ENCODE measurements at places on chromosomes 6 and 20. TPM values are rescaled to one million over a fixed set of nuclear protein-coding genes. Genes with fewer than 3 reads are reported as not detected.
A peak's percentile ranks its signal among the peaks of the same experiment; 100 is the strongest.

DNA sequence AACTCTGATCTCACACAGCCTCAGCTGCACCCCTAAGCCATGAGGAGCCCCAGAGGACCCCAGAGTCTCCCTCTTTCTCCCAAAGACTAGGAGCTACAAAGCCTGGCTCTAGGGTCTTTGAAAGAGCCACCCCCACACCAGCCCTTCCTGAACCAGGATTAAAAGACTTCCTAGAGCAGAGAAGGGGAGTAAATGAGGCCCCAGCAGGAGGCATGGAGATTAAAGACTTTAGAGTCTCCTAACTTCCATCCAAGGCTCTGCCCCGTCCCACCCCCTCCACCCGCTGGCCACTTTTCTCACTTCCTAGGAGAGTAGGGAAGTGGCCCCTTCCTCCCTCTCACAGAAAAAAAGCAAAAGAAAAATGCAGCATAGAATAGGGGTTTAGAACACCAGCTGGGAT, 1.7 kb downstream of the PREX1 start:
- no peaks in the 10 kb centered on the region for H3K27me3 ChIP-seq
- no peak overlapping the region for H3K27ac ChIP-seq
- H3K4me3 ChIP-seq, result peak overlapping the region; percentile 91
- peaks cover 39% of the 10 kb centered on the region for H3K4me1 ChIP-seq

- no peaks in the 10 kb centered on the region for H3K36me3 ChIP-seq
- no peak overlapping the region for H3K27ac ChIP-seq
- no peak for DNase-seq
- H3K4me3 ChIP-seq, result no peak overlapping the region
- H3K27me3 ChIP-seq, result peaks cover 72% of the 10 kb centered on the region
- peaks cover 19% of the 10 kb centered on the region for H3K4me1 ChIP-seq
Measured at GRCh38 chr6:28215425-28215824, 9.7 kb upstream of the ZSCAN9 start.

GRCh38 chr6:39901116-39901655, 33.1 kb downstream of the MOCS1 start:
- DNase-seq, result no peak
- peak overlapping the region; percentile 15 for H3K27ac ChIP-seq
- H3K27me3 ChIP-seq, result no peaks in the 10 kb centered on the region
- H3K4me1 ChIP-seq, result no peaks in the 10 kb centered on the region
- no peak overlapping the region for H3K4me3 ChIP-seq

DNA sequence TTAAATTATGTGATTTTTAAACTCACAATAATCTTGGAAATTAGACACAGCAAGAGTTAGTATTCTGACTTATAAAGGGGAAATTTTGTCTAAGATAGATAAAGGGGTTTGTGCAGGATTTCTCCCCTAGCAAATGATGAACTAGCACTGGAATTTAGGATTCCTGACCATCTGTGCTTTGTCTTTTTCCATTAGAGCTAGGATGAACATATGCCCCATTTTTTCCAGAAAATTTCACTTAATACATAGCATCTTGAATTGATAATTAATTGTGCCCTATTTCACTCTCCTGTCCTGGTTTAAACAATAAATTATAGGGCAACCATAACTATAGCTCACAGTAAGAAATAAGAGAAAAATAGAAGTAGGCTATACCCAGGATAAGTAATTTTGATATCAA, 601.0 kb downstream of the GRIK2 start:
- H3K4me1 ChIP-seq, result no peaks in the 10 kb centered on the region
- no peaks in the 10 kb centered on the region for H3K36me3 ChIP-seq
- no peaks in the 10 kb centered on the region for H3K27me3 ChIP-seq
- H3K4me3 ChIP-seq, result no peak overlapping the region
- no peak for DNase-seq

DNA sequence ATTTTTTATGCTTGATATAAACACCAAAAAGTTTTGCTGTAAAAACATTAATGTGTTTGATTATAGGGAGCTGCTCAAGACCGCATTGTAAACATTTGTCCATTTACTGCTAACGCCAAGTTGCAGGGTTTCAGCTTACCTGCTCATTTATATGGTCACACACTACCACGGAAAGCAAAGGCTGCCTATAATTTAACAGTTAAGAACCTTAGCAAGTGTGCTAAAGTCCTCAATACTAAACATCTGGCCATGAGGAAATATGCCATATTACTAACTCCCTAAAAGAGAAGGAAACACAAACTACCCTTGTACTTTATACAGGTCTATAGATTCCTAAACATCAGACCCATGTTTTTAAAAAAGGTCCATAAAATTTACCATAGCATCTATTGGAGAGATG, 129.5 kb downstream of the ASCC3 start:
- no peak overlapping the region for H3K27ac ChIP-seq
- no peaks in the 10 kb centered on the region for H3K27me3 ChIP-seq
- no peak overlapping the region for H3K4me3 ChIP-seq

DNA sequence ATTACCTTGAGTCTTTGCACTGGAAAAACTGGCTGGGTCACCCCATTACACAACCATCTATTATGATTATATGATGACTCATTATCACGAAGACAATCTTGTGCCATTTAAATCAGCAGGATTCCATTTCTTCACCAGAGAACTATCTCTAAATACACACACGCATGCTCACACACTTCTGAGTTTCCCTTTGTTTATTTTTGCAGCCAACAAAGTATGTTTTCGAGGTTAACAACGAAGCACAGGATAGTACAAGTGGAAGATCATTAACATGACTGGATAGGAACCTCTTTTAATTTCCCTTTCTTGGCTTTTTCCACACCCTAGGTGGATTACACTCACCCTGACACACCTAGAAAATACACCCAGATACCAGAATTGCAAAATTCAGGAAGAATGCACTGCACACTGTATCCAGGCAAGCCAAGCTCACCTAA, 18.9 kb downstream of the PERP start:
- peak overlapping the region; percentile 46 for H3K4me3 ChIP-seq
- peaks cover 39% of the 10 kb centered on the region for H3K4me1 ChIP-seq
- peak overlapping the region; percentile 66 for H3K27ac ChIP-seq
- no peaks in the 10 kb centered on the region for H3K27me3 ChIP-seq
- H3K36me3 ChIP-seq, result peaks cover 11% of the 10 kb centered on the region
- DNase-seq, result no peak

CDK19 gene
- total RNA-seq, result 32.4 TPM

NOX3 gene
- not detected for total RNA-seq

GRCh38 chr6:18209539-18210197, 54.4 kb downstream of the KDM1B start:
- no peak for DNase-seq
- no peak overlapping the region for H3K4me3 ChIP-seq
- H3K27ac ChIP-seq, result peak overlapping the region; percentile 35
- peaks cover 11% of the 10 kb centered on the region for H3K4me1 ChIP-seq
- no peaks in the 10 kb centered on the region for H3K27me3 ChIP-seq

Measured in osteocyte (in vitro differentiated cells).